ENCODE measurements at places on chromosomes 2 and 18.

DNA sequence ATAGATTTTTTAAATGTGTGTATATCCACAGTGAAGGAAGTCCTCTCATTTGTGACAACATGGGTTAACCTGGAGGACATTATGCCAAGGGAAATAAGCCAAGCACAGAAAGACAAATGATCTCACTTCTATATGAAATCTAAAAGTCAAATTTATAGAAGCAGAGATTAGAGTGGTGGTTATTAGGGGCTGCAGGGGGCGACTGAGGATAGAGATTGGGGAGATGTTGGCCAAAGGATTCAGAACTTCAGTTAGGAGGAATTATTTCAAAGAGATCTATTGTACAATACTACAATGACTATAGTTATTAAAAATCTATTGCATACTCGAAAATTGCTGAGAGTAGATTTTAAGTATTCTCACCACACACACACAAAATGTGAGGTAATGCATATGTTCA is 252.4 kb upstream of the SLC39A10 start:
- DNase-seq: no peak

DNA sequence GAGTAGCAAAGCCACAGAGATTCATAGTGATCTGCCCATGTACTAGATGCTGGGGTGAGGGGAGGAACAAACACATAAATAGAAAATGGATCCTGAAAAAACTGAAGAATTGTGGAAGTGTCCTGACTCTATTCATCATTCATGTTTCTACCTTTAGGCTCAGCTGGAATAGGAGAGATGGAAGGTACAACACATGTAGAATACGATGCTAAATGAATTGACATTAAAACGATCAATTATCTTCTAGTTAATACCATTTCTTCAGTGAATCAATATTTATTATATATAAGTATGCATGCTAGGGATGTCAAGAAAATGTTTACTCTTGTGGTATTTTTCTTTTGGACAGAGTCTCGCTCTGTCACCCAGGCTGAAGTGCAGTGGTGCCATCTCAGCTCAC is 159.1 kb downstream of the IRS1 start:
- DNase-seq: no peak

DNA sequence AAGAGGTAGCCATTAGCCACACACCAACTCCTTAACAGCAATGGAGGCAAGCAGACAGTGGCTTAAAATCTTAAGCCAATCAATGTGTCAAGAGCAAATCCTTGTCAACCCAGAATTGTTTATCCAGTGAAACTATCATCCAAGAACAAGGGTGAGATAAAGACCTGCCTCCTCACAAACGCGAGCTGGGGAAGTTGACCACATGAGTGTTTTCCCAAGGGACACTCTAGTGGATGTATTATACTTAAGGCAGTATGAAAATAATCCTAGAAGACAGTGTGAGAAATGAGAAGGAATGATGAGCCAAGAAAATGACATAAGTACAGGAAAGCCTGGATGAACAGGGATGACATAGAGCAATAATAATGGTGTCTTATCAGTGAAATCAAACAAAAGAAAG is 209.6 kb downstream of the TWIST2 start:
- no peak for DNase-seq

GRCh38 chr2:224938651-224939182 is 103.6 kb downstream of the DOCK10 start:
- DNase-seq: peak; percentile 63

DNA sequence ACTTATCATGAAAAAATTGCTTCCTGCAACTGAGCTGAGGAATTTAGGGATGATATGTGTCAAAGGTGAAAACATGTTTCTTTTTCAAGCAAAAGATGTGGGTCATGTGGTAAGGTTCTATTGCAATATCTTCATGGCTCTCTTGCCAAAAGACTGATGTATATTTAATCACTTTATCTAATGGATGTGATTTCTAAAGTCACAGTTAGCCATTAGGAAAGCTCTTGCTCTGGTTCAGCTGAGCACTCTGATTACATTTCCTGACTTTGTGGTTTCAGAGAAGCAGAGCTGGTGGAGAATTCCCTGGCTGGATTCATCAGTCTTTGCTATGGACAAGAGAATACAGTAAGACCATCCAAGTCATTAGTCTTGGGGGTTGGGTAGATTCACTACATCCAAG is 24.4 kb downstream of the SCN9A start:
- peak; percentile 56 for DNase-seq

GRCh38 chr2:223563462-223563861 is 38.7 kb downstream of the SCG2 start:
- DNase-seq: peak; percentile 83

- no peak for DNase-seq
Measured at GRCh38 chr2:112187805-112188596, 49.8 kb downstream of the FBLN7 start.

DNA sequence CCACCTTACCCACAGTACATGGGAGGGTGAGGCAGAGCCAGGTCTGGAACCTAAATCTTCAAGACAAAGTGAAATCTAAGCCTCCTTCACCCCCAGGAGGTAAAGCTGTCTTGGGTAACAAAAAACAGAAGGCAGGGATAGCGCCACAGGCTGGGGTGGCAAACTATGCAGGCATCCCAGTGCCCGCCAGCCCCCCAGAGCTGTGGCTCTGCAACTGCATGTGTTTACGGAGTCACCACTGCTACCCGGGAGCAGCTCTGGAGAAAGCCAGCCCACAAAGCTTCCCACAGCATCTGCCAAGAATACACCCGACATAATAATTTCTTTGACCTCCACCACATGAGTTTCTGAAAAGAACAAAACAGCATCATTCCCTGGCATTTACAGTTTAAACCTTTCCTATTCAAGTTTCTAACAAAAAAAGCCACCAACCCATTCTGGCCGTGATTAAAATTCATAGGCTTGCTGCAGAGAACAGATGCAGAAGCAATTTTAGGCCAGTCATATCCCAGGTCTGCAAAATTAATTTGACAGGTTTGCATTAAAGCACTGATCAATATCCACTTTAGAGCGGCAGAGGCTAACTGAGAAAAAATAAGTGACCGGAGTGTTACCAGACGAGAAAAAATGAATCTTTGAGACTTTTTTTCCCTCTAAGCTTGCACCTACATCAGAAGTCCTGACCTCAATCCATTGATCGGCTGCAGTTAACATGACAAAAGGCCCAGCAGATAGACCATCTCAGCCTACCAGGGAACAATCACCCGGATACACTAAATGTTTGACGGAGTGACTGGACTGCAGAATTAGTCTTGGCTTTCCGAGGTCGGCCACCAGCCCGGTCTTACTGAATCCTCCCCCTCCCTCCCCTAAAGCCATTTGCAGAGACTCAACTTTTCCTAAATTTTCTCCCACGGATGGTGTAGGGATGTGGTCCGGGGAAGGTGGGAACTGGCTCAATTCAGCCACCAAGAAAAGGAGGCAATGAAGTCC is 309.6 kb upstream of the SKOR2 start:
- no peak for DNase-seq

DNA sequence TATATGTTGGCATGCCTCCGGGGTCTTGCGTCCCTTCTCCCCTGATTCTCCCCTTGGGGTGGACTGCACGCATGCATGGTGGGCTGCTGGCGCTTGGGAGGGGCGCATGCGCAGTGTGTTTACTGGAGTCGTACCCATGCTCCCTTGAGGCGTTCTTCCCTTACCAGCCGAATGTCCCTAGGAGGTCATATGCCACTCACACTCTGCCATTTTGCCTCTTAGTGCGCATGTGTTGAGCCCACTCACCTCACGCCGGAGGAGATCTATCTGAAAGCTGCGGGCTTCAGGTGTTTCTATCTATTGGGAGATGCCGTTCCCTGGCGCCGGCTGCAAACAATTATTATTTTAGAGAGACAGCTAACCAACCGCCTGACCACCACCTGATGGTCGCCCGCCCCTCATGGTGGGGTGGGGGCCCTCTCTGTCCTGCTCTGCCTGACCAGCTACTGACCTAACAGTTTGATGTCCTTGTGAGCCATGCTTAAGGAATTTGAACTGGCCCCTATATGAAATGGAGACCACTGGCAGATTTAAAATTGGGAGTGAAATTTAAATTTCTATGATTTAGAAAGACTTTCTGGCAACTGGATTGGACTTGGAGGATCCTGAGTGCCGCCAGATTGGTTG is 179.6 kb downstream of the RNF144A start:
- DNase-seq: no peak

- peak; percentile 90 for DNase-seq
Measured at GRCh38 chr2:26401739-26402541, at the start of gene DRC1. TSS of gene DRC1 (plus strand) at chr2:26401920. CDS start at chr2:26401990, 70 bp downstream.

DNA sequence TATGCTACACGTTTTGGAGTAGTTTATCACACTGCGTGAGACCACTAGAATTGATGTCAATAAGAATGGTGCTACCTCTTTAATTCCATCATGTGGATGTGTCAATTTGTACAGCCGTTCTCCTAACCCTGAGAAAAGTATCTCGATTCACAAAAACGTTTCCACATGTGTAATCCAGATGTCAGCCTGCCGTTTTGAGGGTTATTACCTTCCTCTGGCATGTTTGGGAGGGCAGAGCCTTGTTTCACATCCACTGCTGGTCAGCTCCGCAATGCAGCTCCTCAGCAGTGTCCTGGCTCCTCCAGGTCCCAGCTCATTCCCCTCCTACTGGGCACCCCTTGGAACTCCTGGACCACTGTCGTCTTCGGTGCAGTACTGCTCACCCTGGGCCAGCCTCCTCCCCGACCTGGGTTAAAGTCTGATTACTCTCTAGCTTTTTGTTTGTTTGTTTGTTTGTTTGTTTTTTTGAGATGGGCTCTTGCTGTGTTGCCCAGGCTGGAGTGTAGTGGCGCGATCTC is 34.6 kb downstream of the COPS7B start:
- peak; percentile 20 for DNase-seq

Measured in foreskin fibroblast (primary cell).